ENCODE measurements at places on chromosomes 3 and 15. TPM values are rescaled to one million over a fixed set of nuclear protein-coding genes. Genes with fewer than 3 reads are reported as not detected.

GRCh38 chr3:177307391-177307790 lies 110.1 kb upstream of the TBL1XR1 start:
- DNase-seq: no peak

DNA sequence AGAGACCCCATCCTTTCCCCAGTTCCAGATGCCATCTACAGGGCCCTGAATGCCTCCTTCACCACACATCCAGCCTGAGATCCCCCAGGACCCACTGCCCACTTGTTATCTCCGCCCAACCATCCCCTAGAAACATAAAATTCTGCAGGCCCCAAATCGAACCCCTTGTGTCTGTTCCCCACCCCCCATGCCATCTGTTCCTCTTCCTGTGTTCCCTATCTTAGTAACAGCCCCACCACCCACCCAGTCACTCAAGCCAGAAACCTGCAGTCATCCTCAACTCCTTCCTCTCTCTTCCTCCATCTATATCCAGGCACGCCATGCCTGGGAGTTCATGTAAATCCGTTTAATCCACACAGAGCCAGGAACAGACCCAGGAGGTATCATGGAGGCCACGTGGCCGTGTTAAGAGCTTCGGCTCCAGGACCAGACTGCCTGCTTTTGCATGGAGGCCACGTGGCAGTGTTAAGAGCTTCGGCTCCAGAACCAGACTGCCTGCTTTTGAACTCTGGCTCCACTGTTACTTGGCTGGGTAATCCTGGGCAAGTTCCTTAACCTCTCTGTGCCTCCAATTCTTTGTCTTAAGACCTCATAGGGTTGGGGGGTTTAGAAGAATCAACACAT lies 4.8 kb downstream of the CSRNP1 start:
- DNase-seq: peak; percentile 29

- no peak for DNase-seq
These were observed 36.8 kb downstream of the SNTN start for GRCh38 chr3:63689285-63689684.

Gene DLEC1
- 3.0 TPM for total RNA-seq

- no peak for DNase-seq
These were observed 8.1 kb downstream of the SEC13 start for GRCh38 chr3:10312861-10313260.

GRCh38 chr3:190027116-190027515 lies 93.6 kb downstream of the P3H2 start:
- DNase-seq: no peak

Gene SLC6A20
- total RNA-seq: 0.37 TPM

Gene RLBP1
- total RNA-seq: not detected

- DNase-seq: no peak
These were observed 76.8 kb upstream of the UBE3A start for GRCh38 chr15:25515633-25516032.

GRCh38 chr15:74824976-74825375 lies 1.5 kb upstream of the CPLX3 start:
- DNase-seq: no peak

Gene FBXL22
- 1.9 TPM for total RNA-seq

GRCh38 chr15:77546050-77546501 lies 86.6 kb downstream of the LINGO1 start:
- no peak for DNase-seq

Gene CELSR3
- 1.7 TPM for total RNA-seq

GRCh38 chr15:53716909-53717876 lies 42.3 kb downstream of the WDR72 start:
- no peak for DNase-seq

- no peak for DNase-seq
These were observed 127.4 kb downstream of the TFG start for GRCh38 chr3:100836661-100837060.

GRCh38 chr3:155428563-155428962 lies 135.1 kb upstream of the STRIT1 start:
- DNase-seq: no peak

DNA sequence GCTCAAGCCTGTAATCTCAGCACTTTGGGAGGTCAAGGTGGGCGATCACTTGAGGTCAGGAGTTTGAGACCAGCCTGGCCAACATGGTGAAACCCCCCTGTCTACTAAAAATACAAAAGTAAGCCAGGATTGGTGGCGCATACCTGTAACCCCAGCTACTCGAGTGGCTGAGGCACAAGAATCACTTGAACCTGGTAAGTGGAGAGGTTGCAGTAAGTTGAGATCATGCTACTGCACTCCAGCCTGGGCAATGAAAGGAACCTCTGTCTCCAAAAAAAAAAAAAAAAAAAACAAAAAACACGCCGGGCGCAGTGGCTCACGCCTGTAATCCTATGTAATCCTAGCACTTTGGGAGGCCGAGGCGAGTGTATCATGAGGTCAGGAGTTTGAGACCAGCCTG lies 18.9 kb upstream of the AP4E1 start:
- DNase-seq: no peak

Gene PRTG
- 8.9 TPM for total RNA-seq

Gene VEPH1
- not detected for total RNA-seq

Gene SLC41A3
- total RNA-seq: 77.7 TPM

GRCh38 chr15:78830514-78831228 lies 19.4 kb upstream of the ADAMTS7 start:
- DNase-seq: no peak

DNA sequence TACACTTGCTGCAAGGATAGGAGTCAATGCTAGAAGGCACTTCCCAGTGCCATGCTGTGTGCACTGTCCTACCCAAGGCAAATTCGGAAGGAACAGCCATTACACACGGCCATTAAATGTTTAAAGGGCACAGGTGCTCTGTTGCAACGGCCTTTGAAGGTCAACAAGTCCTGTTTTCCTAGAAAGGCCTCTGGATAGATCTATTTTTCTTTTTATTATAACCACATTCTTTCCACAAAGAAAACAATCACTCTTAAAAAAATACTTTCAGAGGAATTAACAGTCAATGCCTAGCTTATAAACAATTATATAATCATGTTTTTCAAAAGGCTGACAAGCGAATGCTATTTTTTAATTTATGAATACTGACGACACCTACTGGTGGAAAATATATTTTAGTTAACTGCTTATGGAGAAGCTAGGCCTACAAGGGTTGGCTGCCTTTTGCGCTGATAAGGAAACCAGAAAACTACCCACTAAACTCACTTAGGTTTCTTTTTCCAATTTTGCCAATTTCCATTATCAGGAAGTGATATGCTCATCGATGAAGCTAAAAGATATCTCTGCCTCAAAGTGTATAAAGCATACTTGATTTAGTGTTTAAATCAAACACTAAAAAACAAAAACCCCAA lies 2.4 kb downstream of the ARHGEF3 start:
- no peak for DNase-seq

DNA sequence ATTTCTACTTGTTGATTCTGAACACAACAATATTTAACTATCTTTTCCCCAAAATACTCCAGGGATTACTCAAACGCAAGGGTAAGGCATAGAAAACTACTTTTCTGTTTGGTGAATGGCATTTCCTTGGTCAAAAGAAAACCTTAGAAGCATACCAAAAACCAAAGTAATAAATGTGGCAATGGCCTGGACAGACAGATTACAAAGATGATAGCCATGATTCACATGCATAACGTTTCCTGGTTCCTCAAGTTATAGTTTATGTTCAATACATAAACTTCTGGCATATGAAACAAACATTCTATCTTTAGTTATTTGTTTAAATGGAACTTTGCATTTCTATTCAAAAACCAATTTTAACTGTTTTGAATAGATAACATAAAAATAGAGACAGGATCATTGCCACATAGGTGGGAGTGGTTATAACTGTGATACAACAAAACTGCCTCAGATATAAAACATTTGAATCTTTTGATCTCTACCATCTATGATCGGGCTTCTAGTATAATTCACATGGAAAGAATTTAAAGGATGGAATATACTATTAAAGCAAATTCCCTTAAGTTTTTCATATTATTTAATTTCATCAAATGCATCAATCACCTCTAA lies 32.1 kb downstream of the FOXP1 start:
- DNase-seq: no peak

Gene TRIM59
- 2.1 TPM for total RNA-seq

Gene MUC4
- total RNA-seq: 0.31 TPM

GRCh38 chr3:177146646-177147045 lies 50.6 kb downstream of the TBL1XR1 start:
- DNase-seq: no peak

GRCh38 chr15:64691896-64692565 lies 83.4 kb downstream of the RBPMS2 start:
- DNase-seq: no peak

DNA sequence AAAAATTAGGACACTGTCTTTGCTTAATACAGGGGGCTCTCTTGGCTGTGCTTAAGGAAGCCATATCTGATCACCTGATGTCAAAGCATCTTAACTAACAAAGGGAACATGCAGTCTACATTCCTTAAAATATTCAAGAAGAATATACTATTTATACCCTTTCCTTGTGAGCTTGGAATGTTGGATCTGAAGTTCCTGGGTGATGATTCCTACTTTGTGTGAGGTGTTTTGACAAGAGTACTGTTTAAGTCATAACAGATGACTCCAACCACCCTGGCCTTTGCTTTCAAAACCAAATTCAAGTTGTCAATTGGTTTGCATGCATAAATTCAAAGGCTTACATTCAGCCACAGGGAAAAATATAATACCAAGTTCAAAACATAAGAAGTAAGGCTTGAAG lies 862.7 kb upstream of the SEMA6D start:
- DNase-seq: no peak

Gene SUSD5
- total RNA-seq: 0.24 TPM

Gene AGBL1
- total RNA-seq: not detected

- no peak for DNase-seq
These were observed 29.8 kb downstream of the MLF1 start for GRCh38 chr3:158600787-158601186.

Gene UBAP1L
- total RNA-seq: 9.4 TPM

DNA sequence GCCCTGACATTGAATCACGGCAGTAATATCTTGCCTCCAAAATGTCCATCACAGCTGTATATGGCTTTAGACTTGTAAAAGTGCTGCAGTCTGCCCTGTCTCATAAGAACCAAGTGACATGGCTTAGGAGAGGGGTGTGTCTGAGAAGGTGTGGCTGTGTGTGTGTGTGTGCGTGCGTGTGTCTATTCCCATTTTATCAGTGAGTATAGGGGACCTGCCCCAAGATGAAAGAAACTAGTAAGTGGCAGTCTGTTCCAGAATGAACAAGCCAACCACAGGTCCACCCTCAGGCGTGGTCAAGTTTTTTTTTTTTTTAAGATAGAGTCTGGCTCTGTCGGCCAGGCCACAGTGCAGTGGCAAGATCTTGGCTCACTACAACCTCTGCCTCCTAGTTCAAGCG lies 5.6 kb upstream of the RHOV start:
- no peak for DNase-seq

DNA sequence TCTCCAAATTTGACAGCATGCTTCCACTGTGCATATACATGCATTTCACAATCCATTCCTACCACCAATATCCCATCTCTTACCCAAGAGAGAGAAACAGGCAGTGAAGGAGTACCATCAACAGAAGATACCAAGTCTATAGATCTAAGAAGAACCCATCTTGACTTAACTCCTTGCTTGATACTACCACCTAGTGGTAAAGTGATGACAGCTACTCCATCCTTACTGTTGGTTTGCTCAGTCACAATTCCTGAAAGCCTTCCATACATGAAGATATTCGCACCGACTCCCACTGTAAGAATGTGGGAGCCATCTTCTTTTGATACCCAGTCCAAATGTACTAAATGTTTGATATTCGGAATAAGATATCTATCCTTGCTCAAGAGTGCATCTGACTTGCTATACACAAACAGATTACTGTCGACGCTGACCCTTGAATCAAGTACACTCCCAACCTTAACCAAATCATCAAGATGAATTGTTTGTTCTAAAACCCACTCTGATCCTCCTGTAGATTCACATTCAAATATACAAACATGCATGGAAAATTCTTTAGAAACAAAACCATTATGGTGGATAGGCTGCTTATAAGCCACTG lies 123.1 kb downstream of the DMXL2 start:
- DNase-seq: no peak

GRCh38 chr3:59998058-59998457 lies 948.2 kb upstream of the CFAP20DC start:
- no peak for DNase-seq

Gene ISL2
- not detected for total RNA-seq

Gene COL6A5
- total RNA-seq: not detected

Gene SAMD7
- not detected for total RNA-seq

DNA sequence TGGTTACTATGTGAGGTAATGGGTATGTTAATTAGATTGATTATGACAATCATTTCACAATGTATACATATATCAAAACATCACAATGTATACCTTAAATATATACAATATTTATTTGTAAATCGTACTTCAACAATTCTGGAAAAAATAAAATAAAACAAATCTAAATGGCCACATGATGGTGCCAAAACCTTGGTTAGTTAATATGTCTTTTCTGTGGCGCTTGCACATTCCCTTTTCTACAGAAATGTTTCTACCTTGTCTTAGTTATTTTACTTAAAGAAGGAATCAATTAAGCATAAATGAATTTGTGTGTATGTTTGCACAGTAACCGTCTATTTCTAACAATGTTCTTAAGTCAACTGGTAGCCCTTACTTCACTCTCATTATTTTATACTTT lies 53.4 kb downstream of the OXSM start:
- DNase-seq: no peak

- no peak for DNase-seq
These were observed 166.9 kb downstream of the TNIK start for GRCh38 chr3:171293142-171293782.

Gene LRRC31
- total RNA-seq: not detected

Measured in ovary (tissue), 10 donors.